ENCODE measurements at places on chromosomes 11 and 22.

GRCh38 chr22:31367426-31367825 lies 21.3 kb upstream of the PATZ1 start:
- DNase-seq, result no peak

- DNase-seq, result no peak
These were observed 229.6 kb upstream of the BLID start for GRCh38 chr11:122345586-122345985.

- no peak for DNase-seq
These were observed 19.9 kb upstream of the MYOD1 start for GRCh38 chr11:17699147-17700114.

DNA sequence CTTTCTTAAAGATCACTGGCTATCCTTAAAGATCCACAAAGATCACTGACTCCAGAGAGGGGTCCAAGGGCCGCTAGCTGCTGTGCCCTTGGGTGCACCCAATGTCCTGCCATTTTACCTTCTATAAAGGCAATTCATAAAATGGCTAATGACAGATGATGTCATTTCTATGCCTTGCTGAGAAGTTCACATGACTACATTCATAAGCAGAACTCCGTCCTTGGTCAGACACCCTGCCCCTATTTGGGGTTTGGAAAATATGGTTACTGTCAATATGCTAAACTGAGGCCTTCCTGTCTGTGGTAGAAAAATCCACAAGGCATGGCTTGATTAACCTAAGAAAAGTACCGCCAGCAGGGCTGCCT lies 60.9 kb upstream of the BMAL1 start:
- DNase-seq, result no peak

DNA sequence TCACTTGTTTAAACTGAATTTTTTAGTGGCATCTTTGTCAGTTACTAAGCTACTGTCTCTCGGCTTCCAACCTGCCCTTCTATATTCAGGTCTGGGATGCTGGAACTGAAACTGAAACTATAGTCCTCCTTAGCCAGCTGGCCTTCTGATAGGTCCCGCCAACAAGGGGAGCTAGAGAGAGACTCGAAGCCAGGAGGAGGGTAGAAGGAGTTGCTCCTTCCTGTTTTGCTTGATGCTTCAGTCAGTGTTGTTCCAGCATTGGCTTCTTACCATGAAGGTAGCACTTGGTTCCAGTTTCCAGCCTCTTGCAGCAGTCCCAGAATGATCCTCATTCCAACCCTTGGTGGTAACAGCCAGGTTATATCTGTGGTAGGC lies 32.9 kb upstream of the HORMAD2 start:
- no peak for DNase-seq

DNA sequence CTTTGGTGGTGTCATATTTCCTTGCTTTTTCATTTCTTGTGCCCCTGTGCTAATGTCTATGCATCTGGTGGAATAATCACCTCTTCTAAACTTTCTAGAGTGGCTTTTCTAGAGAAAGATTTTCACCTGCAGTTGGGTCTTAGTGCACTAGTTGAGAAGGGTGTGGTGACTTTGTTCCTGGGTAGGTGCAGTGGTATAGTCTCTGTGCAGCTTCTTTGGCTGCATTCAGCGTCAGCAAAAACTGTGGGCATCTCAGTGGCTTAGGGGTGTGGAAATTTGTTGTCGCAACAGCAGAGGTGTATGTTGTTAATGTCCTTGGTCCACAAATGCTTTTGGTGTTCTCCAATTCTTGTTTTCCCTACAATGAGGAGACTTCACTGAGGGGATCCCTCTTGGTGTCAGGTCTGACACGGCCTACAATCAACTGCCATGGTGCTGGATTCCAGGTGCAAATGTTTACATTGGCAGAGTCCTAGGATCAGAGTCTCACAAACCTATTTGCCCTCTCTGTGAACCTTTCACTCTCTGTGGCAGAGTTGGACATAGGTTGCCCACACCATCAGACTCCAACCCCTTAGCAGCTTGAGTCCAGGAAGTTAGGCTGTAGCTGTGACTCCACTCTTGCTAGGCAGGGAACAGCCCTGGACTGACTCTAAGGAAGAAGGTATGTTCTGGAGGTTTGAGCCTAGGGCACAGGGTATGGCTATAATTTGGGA lies 48.8 kb downstream of the GDPD4 start:
- no peak for DNase-seq

DNA sequence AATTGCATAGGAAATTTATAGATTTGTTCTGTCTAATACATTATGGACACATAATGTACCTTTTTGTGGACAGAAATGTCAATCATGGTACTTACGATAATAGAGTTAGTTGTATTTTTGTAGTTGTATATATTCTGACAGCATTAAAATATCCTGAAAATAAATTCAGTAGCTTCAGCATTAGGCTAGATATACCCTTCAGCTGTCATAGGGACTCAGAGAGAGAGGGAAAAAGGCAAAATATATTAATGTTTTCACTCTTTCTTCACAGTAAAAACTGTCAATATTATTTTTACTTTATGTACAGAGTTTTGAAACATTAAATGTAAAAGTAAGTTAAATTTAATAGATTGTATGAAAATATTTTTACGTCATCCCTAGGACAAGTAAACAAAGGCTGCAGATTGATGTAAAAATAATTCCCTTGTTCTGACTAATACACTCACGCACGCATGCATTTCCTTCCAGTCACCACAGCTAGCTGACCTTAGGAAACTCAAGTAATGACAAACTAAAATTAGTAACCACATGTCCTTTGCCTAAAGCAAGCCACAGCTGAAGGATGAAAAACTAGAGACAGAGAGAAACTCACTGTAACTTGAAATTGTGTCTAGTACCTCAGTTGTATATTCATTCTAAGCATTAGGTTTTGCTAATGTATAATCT lies 104.7 kb upstream of the CARD18 start:
- no peak for DNase-seq

DNA sequence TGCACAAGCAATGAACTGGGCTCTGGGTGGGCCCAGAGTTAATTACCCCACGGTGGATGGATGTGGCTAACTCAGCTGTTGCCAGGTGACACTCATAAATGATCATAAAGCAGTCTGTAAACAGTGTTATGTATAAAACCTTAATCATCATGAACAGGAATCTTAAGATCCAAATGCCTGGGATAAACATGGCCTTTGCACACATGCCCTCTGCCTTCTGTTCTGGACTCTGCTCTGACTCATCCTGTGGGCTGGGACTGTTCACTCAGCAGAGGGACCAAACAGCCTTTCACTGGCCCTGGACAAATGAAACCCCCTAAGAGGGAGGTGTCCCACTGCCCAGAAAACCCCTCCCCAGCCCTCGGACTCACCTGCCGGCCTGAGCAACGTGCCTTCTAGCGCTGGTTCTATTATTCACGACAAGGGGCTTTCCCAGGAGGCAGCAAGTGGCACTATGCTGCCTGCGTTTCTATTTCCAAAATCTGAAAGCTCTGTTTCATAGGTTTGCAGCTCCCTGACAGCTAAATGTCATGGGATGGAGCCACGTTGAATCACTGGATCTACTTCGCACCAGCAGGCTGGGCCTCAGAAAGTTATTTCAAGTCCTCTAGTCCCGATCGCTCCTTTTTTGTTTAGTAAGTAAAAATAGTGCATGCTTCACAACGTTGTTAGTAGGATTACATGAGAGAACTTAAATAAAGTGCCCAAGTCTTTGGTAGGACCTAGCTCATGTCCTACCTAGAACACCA lies 53.0 kb downstream of the LARGE1 start:
- DNase-seq, result no peak

GRCh38 chr22:45804986-45805325 lies 133.3 kb downstream of the ATXN10 start:
- no peak for DNase-seq

DNA sequence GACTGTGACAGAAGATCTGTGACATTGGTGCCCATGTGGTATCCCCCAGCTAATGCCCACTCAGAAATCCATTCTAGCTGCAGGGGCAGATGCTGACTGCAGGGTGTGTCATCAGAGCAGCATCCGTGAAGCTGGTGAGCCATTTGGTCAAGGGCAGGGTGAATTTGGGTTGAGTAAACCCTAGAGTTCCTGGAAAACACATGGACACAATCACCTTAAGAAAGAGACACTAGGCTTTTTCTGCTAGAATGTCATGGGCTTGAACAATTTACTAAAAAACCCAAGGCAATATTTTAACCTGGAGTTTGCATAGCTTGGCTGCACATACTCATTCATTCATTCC lies 100.0 kb downstream of the ADAMTS15 start:
- DNase-seq, result no peak

- DNase-seq, result no peak
These were observed 599 bp upstream of the PPP2R1B start for GRCh38 chr11:111766834-111767142.

DNA sequence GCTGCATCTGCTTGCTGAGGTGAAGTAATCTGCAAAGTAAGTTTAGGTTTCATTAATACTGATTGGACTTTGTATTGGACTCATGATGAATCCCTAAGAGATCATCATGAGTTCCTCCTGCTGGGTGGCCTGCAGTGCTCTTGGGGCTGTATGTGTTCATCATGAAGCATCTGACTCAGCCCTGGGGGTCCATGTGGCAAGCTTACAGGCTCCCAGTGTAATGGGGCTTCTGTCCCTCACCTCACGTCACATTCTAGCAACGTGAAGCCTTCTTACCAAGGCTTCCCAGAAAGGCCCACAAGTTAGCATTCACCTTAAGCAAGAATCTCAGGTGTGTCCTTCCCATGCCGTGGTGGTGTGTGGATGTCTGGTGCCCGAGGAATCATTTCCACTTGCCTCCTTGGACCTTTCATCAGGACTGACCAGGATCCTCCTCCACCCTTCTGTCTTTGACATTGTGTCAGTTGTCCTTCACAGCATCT lies 23.7 kb downstream of the CRKL start:
- no peak for DNase-seq

DNA sequence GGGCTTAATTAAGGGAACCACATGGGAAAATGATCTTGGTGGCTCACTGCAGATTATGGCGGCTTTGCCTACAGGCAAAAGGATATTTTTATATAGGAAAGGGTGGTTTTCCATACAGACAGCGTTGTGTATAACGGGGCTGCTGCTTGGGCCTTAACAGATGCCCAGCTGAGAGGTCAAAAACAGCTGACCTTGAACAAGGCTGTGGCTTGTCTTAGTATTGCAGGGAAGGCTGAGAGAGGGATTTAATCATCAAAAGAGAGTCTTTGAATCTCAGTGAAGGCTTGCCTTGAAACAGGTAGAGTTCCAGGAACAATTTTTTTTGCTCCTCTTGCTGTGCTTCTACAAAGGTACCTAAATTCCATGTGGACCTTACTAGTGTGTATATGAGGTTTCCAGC lies 301.6 kb upstream of the C11orf87 start:
- no peak for DNase-seq

GRCh38 chr11:61897387-61898246 lies 6.3 kb upstream of the FADS3 start:
- peak; percentile 73 for DNase-seq

- DNase-seq, result no peak
These were observed 46.4 kb downstream of the MCM5 start for GRCh38 chr22:35446365-35446764.

DNA sequence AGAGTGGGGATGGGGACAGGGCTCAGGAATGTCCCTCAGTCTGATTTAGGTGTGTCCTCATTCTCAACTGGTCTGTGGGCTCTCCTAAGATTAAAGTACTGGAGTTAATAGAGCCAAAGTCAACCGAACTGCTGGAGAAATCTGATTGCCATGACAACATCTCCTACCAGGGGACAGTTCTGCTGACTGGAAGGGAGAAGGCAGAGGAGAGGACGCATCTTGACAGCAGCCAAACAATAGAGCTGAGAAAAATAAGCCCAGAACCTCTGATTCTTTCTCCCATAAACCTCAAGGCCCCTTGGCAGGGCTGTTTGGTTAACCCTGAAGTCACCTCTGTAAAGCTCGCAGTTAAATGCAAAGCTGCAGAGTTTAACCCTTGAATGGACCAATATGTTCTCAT lies 2.8 kb downstream of the KCTD14 start:
- no peak for DNase-seq

DNA sequence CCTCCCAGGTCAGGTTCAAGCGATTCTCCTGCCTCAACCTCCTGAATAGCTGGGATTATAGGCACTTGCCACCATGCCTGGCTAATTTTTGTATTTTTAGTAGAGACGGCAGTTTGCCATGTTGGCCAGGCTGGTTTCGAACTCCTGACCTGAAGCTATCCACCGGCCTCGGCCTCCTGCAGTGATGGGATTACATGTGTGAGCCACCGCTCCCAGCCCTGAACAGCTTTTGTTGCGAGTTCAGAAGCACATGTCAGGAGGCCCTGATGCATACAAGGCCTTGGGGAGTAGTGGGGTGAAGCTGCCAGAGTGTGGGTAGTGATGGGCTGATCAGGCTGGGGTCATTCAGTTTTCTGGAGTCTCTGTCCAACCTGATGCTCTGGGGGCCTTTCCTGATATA lies 117.0 kb upstream of the C11orf87 start:
- no peak for DNase-seq

GRCh38 chr11:104907521-104908185 lies 9.4 kb upstream of the CASP12 start:
- no peak for DNase-seq

GRCh38 chr11:2521733-2522630 lies 77.2 kb downstream of the KCNQ1 start:
- no peak for DNase-seq

DNA sequence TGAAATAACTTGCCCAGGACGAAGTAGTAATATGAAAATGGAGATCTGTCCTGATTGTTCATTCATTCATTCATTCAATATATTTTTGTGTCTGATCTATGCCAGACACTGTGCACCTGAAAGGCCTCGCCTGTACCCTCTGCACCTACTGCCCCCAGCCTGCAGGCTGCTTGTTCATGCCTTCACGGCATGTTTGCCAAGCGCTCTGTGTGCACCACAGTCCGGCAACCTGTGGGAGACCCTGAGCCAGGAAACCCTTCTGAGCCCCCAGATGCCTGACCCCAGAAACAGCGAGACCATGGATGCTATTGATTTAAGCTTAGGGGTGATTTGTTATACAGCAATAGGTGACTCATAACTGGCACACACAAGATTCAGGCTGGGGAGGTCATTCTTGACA lies 47.0 kb downstream of the RTL6 start:
- DNase-seq, result no peak

DNA sequence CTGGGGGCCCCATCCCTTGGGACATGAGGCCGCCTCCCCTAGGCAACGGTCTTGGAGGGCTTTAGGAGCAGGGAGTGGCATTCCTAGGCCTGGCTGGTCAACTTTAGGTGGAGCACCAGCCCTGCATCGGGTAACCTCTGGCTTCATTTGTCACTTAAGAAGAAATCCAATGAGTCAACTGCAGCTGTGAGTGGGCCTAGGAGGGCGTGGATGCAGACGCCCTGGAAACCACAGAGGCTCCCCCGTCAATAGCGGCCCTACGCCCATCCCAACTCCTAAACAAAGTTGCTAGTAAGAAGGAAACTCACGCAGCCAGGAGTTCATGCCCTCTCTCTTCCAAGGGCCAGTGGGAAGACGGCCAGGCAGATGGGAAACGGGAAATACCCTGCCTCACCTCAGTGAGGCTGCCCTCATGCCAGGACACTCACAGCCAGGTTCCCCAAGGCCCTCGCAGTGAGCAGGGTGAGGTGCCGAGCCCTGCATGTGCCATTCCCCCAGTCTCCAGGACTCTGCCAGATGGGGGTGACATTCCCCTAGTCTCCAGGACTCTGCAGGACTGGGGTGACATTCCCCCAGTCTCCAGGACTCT lies 20.8 kb downstream of the BID start:
- DNase-seq, result no peak
